Lung (tissue), 17 donors: ENCODE measurements at places on chromosomes 1 and 21.

DNA sequence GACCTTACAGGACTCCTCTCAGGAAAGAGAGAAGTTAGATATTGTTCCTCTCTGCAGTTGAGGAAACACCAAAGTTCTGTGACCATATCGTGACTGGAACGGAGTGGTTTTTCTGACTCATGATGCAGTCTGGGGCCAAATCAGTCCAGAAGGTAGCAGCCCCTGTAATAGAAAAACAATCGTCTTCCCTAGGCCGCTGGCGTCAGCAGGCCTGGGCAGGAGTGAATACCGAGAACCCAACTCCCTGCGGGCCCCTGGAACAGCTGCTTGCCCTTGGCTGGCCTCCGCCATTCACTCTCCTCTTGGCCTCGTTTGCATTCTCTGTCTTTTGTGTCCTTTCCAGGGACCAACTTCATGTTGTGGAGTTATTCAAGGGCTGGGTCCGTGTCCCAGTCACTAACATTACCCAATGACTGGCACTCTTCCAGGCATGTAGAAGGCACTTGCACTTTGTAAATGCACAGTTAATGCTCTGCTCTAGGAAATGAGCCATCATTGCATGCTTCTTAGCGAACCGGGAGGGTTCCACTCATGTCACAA, 10.9 kb upstream of the CD101 start:
- no peak for DNase-seq

- no peak for DNase-seq
These were observed 6.5 kb downstream of the ZNF672 start for GRCh38 chr1:248844526-248844925.

GRCh38 chr1:75202751-75203150, 68.6 kb downstream of the LHX8 start:
- no peak for DNase-seq

- DNase-seq: no peak
These were observed 4.0 kb downstream of the AMPD2 start for GRCh38 chr1:109623601-109624161.

GRCh38 chr1:86997538-86997937, 83.1 kb downstream of the HS2ST1 start:
- no peak for DNase-seq

GRCh38 chr1:32991819-32992488, 27.3 kb upstream of the RNF19B start:
- no peak for DNase-seq

DNA sequence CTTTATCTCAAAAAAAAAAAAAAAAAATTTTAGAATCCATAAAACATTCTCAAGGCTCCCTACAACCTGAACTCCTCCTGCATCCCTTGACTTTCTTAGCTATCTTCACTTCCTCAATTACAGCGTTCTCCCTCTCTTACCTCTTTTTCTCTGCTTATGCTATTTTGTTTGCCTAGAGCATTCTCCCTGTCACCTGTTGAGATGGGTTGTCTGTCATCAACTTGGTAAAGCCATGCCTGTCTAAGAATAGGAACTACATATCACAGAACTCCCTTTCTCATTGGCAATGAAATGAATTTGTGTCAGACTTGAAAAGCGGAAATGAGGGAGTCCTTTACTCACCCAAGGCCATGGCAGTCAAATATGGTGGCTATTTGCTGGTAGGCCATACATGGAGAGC, 129.6 kb upstream of the CACHD1 start:
- no peak for DNase-seq

GRCh38 chr21:26169061-26169610, 1.4 kb downstream of the APP start:
- peak; percentile 62 for DNase-seq

DNA sequence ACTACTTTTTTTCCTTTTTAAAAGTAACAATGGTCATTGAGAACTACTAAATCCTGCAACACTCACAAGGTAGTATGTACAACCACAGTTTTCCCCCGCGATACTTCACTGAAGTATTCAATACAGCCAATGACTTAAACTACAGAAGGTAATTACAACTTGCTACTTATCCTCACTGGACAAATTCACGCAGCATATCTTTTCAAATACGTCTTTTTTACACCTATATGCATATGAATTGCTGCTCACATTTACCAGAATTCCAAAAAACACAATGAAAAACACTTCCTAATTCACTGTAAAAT, 12.4 kb downstream of the NRIP1 start:
- DNase-seq: no peak
